ENCODE measurements at places on chromosomes 4 and X.

GRCh38 chr4:39044364-39044955 is 12.3 kb upstream of the TMEM156 start:
- peak; percentile 64 for DNase-seq

DNA sequence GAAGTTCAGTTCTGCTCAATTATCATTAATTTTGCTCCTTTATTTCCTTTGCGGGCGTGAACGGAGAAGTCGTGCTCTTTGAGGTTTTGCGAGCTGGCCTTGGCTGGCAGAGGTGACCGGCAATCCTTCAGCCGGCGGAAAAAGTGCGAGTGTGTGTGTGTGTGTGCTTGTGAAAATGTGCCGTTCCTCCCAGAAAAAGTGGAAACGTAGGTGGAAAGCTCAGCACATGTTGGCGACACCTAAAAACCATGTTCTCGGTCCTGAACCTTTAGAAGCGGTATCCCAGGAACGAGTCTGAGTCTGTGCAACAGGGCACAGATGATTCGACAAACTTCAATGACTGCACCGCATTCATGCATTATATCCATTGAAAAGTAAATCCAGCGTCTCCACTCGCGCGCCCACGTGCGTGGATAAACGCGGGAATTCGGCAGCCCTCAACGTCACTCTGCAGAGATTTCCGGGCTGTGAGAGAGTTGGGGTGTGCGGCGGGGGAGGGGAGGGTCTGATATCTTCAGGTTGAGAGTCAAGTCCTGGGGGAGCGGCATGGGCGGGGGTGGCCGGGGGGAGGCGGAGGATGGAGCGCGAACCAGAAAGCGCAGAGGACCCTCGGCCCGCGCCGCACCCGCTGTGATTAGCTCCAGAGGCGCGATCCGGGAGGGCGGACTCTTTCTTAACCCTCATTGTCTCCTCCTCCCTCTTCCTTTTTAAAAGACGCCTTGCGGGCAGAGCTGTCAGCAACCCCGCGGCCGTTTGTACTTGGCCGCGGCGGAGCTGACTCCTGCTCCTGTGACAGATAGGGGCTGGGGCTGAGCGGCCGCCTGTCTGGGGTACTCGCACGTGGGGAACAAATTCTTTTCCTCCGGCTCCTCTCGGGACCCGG is at the start of gene SHISA3:
Gene SHISA3 (plus strand): TSS at position 737 of the 883 bp plus-strand sequence. CDS start 569 bp downstream, outside the sequence.
- no peak for DNase-seq

DNA sequence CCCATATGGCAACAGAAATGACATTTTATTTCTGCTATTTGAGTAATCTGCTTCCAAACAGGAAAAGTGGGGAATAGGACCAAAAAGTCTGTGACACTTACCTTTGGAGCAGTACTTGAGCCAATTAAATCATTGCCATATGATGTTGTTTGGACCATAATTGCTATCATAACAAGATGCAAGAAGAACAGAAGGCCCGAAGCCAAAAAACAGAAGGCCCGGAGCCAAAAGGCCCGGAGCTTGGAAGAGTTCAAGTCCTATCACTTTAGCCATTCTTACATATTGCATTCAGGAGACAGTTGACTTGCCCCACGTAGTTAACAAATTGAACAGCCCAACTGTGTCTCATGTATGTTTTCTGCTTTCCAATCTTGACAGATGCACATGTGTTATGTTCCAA is 285.6 kb downstream of the ARHGAP24 start:
- DNase-seq, result no peak

- DNase-seq, result no peak
These were observed 837 bp downstream of the CITED1 start for GRCh38 chrX:72304877-72305276.

GRCh38 chr4:185888676-185889075 is 76.7 kb upstream of the SORBS2 start:
- no peak for DNase-seq

- DNase-seq, result no peak
These were observed 1655.8 kb upstream of the TENM3 start for GRCh38 chr4:180587379-180587778.

GRCh38 chr4:30863021-30863420 is 142.9 kb downstream of the PCDH7 start:
- peak; percentile 57 for DNase-seq

- DNase-seq, result no peak
These were observed 472.1 kb downstream of the TMA16 start for GRCh38 chr4:163966612-163967011.

DNA sequence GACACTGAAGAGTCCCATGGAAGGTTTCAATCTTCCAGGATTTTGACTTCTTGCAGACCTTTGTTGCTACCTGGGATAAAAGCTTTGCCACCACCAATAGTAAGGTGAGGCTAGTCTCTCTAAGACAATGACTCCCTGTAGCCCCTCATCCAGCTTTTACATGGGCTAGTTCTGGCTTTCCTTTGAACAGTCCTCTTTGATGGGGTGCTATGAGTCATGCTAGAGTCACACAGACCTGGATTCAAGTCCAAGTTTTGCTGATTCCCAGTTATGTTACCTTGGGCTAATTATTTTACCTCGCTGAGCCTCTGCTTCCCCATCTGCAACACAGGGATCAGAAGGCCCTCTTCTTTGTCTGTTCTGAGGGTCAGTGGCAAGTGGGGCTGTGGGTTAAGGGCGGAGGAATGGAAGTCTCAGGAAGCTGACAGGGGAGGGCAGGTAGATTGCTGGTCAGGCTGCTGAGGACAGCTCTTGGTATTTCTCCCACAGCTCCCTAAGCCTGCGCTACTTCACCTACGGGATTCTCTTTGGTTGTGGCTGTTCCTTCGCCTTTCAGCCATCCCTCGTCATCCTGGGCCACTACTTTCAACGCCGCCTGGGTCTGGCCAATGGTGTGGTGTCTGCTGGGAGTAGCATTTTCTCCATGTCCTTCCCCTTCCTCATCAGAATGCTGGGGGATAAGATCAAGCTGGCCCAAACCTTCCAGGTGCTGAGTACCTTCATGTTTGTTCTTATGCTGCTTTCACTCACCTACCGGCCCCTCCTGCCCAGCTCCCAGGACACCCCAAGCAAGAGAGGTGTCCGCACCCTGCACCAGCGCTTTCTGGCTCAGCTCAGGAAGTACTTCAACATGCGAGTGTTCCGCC is 90.3 kb downstream of the RLIM start:
- DNase-seq, result no peak

DNA sequence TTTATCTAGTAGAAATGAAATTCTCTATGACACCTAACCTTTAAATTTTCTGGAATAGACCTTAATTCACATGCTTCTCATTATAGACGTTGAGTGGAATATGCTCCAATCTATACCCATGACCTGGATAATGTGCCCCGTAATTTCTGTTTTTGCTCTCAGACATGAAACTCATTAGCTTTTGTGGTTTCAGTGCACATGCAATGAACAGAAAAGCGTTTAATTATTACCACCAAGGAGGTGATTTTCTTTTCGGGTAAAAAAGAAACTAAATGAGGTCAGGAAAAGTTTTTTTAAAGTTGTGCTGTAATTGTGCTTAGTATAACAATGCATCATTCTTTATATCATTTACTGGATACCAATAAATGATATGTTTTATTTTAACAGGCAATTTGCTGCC is 1703.9 kb upstream of the TENM3 start:
- DNase-seq, result no peak

- no peak for DNase-seq
These were observed 474.1 kb downstream of the PDGFC start for GRCh38 chr4:156497486-156497885.

GRCh38 chr4:109411964-109412363 is 21.7 kb upstream of the SEC24B start:
- no peak for DNase-seq

DNA sequence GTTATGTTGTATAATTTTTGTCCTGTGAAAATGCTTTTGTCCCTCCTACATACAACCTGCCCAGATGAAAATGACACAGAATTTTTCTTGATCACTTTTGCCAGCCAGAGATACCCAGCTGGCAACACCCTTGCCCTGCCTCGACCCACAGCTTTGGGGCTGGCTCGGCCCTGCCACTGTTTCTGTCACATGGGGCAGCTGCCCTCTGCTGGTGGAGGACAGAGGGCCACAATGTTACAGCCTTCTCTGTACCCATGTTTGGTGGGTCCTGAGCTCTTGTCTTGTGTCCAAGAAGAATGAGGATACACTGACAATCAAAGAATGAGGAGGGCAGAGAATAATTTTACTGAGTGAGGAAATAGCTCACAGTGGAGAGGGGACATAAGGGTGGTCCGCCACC is 31.1 kb downstream of the BMP15 start:
- DNase-seq, result no peak

DNA sequence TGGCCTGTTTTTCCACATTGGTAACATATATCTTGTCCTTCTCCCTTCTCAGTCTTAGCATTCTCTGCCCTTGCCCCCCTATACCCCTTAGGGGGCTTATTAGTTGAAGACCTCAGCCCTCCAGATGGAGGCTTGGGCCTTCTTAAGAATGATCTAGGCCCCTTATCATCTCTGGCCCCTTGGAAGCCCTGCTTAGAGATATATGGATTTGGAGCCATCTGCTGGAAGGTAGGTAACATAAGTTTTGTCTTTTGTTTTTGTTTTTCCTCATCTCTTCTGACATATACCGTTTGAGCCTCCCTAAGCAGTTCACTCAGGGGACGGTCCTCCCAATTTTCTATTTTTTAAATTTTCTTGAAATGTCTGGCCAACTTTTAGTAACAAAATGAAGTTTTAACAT is 48.3 kb upstream of the NAP1L2 start:
- DNase-seq, result no peak

- no peak for DNase-seq
These were observed 156.5 kb upstream of the MED14 start for GRCh38 chrX:40891798-40892197.

DNA sequence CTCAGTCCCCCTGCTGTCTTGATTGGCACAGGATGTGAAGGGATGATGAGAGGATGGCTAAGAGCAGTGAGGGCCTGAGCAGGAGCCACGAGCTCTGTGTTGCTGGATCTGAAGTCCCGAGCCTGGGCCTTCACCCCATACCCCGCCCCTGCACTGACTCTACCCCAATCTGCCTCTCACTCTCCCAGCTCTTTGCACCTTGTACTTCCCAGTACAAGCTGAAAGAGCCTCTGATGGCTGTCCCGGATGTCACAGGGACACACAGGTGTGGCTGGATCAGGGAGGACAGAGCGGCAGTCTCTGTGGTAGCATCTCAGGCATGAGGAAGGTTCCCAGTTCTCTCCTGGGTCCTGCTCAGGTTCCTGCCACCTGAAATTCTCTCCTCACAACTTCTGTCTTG is 103.6 kb downstream of the CHIC2 start:
- DNase-seq, result no peak

DNA sequence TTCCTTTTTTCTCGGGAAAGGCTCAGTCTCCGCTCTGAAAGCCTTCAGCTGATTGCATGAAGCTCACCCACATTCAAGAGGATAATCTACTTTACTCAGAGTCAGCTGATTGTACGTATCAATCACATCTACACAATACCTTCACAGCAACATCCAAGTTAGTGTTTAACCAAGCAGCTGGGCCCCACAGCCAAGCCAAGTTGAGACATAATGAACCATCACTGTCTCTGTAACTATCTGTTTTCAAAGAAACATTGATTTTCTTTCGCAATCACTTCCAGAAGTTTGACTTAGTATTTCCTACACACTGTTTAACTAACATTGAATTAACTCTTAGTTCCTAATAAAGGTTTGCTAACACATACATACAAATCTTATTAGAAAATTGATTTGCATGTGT is 40.3 kb downstream of the RWDD4 start:
- no peak for DNase-seq

DNA sequence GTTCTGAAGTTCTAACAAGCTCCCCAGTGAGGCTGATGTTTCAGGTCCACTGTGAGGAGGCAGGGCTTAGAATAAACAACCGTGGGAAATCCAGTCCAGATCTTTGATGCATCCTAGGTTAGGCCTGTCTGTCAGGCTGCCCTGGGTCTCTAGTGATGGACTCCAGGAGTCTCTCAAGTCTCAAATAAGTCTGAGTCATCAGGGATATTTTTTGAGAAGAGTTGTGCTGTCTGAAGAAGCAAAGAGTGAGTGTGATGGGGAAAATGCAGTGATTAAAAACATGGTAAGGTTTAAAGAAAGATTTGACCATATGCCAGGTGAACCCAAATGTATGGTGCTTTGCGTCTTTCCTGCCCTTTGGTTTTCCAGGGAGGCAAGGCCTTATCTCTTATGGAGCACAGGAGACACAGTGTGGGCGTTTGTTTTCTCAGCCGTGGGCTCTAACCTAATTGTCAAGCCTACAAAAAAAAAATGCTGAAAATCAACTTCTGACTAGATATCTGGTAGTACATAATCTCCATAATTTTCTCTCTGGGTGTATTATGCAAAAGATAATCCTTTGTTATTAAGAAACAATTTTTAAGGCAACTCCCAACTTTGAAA is 100.7 kb downstream of the PTTG2 start:
- no peak for DNase-seq

- DNase-seq, result no peak
These were observed 108.3 kb downstream of the QRFPR start for GRCh38 chr4:121272526-121272925.

DNA sequence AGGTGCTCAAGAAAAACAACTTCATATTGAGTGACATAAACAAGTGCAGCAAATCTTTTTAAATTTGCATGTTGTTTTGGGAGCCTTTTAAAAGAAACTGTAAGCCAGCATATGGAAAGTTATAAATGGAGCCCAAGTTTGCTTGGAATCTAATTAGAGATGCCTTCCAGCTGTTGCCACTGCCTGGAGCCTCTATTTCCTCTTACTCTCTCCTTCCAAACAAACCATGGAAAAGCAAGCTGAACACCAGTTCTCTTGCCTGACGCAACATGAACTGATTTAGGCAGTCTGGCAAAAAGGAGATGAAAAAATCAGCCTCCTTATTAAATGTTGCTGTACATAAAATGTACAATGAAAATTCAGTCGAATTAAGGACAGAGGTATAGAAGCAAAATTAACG is 21.5 kb downstream of the ARSJ start:
- DNase-seq, result no peak

DNA sequence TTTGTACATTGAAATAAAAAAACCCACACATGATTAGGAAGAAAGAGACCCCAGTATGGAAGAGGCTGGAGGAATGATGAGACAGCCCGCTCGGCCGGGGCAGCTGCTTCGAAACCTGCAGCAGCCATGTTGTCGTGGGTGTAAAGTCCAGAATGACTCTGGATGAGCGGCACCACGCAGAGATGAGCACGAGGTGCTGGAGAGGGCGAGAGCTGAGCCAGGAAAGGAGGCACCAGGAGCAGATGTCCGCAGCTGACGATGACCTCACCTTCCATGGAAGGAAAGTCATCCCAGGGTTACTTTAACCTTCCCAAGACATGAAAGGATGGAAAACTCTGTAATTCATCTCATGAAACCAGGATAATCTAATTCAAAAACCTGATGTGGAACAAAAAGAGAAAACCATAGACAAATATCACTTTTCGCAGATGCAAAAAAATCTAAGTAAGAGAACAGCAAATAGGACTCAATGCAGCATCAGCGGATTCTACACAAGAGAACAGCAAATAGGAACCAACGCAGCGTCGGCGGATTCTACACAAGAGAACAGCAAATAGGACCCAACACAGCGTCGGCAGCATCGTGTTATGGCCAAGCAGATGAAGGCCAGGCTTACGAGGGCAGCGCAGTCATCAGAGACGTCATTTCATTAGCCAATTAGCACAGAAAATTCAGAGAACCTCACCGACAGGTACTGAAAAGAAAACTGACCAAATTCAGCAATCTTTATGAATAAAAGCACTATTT is 25.9 kb upstream of the SPON2 start:
- no peak for DNase-seq
